CD4-positive, alpha-beta T cell treated with Interleukin-12 subunit alpha and Interleukin-12 subunit beta, for 1 hour (primary cell): ENCODE measurements at places on chromosomes 4 and X.
A peak's percentile ranks its signal among the peaks of the same experiment; 100 is the strongest.

DNA sequence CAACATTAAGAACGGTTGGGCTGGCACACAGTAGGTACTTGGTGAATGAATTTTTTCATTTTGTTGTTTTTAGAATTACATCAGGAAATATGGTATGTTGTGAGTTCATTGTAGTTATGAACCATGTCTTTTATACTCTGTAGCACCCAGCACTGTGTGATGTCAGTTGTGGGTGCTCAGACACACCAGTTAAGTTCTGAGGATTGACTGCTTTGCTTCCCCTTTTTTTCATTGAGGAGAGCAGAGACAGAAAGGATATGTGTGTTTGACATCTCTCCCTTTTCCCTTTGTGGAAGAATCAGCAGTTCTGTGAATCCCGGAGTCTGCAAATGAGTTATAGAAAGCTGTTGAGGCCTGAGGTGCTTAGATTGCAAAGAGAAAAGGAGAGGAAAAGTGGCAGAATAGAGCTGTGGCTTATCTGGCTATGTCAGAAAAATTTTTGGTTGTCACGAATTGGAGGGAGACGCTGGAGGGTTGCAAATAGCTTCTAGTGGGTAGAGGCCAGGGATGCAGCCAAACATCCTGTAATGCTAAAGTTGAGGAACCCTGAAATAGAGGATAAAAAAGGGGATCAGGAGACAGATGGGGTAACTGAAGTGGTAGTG lies 13.1 kb downstream of the SMAD1 start:
- DNase-seq, result no peak

DNA sequence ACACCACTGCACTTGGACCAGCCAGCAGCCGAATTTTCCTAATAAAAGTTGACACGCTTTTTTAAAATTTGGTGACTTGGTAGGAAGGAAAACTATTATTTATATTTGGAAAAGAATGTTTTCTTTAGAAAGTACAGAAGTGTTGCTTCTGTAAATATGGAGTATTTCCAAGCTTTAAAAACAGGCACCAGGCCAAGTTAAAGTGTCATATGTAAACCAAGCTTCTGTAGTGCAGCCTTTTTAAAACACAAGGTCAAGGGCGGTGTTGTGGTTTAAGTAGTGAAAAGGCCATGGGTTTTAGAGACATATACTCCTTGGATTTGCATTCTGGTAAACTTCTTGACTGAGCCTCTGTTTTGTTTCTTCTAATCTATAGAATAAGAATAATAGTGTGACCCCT lies 62.7 kb downstream of the TRIM2 start:
- no peak for DNase-seq

DNA sequence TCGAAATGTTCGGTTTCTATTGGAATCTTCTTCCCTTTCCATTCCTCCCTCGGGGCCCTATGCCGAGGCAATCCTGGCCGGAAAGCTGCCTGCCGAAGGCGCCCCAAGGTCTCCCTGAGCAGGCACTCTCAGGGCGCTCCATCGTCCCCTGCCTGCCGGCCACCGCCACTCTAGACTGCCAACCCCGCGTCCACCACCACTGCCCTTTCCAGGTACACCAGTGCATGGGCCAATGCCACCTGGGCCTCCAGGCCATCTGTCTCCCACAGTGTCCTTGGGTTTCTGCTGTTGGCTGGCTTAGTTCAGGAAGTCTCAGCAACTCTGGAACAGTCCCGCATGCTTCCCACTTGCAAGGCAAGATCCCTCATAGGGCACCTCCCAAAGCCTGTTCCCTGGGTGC lies 14.6 kb downstream of the CTAG1A start:
- no peak for DNase-seq

GRCh38 chr4:108725457-108725856 lies 37.4 kb downstream of the ETNPPL start:
- DNase-seq, result no peak

DNA sequence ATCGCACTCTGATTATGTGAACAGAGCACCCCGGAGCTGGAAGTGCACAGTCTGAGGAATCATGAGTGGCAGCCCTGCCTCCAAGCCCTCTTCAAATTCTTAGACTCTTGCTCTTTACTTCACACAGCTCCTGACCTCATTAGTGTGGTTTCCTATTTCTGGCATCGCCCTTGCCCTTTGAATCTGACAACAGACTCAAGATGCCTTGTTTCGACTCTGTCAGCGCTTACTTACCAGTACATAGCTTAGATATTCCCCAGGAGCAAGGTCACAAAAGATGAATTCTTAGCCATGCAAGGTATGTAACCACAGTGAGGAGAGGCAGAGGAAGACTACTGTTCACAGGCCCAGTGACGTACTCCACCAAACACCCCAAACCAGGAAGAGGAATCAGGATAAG lies 167.2 kb downstream of the KDR start:
- DNase-seq, result peak; percentile 10

- DNase-seq, result no peak
Observed at GRCh38 chr4:26510334-26510964, 20.2 kb upstream of the CCKAR start.

DNA sequence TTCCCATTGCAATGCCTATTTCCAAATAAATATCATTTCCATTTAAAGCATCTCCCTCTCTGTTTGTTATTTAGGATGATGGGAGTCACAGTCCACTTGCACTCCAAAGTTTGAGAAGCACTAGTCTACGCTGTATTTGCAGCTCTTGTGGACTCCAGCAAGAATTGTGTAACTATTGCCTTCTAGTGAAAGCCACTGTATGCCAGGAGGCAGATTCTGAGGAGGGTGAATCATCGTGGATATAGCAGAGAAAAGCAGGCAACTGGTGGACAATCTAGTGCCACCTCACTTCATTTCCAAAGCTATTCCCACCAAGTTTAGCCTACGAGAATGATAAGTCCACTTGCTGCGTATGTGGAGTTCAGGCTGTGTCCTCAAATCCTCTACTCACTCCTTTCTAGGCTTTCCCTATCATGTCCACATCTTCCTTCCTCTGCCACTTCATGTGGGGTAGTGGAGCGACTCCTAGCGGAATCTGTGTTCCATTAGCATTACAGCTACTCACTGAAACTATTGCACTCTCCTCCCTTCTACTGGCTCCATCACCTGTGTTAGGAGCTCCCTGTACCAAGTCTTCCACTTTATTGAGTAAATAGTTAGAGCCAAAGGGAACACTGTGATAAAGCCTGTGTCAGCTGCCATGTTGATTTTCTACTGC lies 501.8 kb upstream of the GALNT7 start:
- DNase-seq, result no peak

DNA sequence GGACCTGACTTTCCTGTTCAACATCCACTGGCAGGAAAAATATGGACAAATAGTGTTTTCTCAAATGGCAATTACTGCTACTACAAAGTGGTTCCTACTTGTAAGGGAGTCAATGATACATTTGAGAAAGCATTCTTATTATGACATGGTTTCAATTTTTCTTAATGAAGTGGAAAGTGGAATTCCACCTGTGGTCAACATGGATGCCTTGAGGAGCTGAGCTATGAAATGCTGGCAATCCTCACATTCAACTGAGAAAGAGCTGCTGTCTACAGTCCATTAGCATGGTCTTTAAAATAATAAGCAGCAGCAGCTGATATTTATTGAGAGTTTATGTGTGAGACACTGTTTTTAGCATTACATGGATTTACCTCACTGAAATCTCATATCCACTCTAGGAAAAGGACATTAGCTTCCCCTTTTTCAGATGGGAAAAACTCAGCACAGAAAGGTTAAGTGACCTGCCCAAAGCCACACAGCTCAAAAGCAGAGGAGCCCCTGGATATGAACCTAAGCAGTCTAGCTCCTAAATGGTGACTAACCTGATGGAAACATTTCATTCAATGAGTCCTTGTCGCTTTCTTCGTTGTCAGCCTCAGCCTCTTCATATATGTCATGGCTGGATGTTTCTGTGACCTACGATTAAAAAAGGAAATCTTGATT lies 29.2 kb downstream of the MAP7D3 start:
- no peak for DNase-seq

DNA sequence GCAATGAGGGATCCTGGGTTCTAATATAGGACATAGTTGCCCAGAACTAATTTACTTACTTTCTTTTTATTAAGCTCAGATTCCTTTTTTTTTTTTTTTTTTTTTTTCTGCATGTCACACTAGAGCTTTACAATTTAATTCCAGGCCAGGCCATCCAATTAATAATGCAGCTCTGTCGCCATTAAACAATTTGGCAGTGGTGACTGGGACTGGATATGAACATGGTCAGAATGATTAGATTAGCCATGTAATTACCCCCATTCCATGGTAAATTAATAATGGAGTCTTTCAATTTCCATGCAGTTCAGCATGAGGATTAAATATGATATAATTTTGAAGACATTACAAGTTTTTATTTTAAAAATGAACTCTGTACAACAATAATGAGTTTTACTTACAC lies 226.9 kb upstream of the ANXA3 start:
- DNase-seq, result no peak

DNA sequence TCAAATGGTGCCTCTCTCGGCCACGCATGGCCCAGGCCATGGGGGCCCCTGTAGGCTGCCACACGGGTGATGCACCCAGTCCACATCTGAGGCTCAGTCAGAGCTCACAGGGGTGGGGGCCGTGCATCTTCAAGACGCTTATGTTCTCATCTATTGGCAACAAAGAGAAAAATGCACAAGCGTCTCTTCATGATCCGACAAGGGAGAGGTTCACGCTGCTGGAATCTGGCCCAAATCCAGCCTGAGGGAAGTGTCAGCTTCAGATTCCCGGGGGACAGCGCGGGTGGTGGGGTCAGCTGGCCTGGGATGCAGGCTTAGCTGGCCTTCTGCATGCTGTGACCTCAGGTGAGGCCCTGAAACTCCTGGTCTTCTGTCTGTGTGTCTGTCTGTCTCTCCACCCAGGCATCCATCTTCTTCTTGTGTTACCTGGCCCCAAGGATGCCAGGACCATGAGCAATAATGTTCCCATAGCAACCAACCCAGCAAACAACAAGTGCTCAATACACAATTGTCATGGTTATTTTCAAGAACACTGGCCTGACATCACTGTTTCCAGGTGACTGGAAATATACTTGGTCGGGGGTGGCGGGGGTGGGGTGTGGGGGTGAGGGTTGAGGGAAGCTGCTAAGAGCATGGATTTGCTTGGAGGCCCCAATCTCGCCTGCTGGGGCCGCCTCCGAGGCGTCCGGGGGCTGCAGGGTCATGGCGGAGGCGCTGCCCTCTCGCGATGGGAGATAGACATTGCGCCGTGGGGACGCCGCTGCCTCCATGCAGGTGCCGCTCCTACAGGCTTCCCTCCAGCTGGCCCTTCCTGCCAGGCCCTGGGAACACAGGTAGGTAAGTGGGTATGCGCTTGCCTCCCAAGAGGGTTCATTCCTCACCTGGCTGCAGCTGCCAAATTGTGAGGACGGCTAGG lies 48.3 kb downstream of the ABLIM2 start:
- DNase-seq, result no peak

DNA sequence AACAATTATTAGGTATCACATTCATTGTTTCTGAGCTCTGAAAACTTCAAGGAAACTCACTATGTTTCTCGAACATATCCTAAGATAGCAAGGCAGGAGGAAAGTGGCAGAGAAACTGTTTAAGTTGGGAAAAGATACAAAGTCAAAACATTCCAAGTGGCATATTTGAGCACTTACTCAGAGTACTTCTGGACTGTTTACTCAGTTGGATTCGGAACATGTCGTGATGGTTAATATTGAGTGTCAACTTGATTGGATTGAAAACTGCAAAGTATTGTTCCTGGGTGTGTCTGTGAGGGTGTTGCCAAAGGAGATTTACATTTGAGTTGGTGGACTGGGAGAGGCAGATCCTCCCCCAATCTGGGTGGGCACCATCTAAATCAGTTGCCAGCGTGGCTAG lies 298.3 kb downstream of the IL1RAPL2 start:
- DNase-seq, result no peak

DNA sequence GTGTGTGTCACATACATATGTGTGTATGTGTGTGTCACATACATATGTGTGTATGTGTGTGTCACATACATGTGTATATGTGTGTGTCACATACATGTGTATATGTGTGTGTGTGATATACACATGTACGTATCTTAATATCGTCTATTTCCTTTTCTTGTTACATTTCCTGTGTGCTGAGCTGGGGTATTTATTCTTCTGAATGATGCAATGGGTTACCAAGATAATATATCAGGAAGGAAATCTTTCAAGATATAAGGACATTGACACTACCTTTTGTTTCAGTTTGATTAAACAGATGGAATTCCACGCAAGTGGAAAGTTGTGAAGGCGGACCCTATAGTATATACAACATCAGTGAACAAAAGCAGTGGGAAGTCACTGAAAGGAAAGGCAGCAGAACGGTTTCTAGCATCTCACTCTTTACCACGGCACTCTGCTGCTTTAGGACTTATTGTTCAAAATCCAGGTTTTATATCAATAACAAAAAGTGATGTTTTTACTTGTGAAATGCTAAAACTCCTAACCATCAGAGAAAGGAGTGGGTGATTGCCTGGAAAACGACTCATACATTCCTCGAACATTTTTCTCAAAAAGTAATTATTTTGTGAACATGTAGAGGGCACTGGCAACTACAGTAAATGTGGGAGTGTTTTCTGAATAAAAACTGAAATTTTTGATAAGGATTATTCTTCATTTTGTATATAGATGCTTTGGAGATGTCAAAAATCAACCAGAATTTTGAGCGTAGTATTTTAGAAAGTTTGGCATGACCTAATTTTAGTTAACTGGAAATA lies 43.1 kb upstream of the IL21 start:
- DNase-seq, result no peak

DNA sequence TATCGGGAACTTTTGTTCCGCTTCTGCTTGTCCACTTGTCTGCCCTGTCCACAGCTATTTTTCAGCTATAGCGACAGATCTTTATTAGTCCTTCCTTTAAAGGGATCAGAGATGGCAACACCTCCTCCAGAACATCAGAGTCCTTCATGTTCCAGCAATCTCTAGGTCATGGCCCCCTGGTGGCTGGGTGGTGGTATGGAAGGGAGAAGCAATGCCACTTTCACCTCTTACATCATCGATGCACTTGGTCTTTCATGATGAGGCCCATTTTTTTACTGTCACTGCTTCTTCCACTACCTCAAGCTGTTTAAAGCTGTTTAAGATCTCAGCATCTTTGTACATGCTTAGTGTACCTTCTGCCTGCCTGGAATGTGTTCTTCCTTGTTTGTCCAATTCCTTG lies 106.7 kb downstream of the ARHGAP6 start:
- peak; percentile 26 for DNase-seq

- no peak for DNase-seq
Observed at GRCh38 chrX:105845631-105846030, 23.3 kb downstream of the NRK start.

- DNase-seq, result peak; percentile 13
Observed at GRCh38 chrX:250965-251364, 30.2 kb upstream of the PLCXD1 start.

GRCh38 chr4:102862016-102862415 lies 6.8 kb upstream of the CISD2 start:
- no peak for DNase-seq

GRCh38 chr4:22334155-22334554 lies 181.7 kb downstream of the ADGRA3 start:
- DNase-seq, result no peak

DNA sequence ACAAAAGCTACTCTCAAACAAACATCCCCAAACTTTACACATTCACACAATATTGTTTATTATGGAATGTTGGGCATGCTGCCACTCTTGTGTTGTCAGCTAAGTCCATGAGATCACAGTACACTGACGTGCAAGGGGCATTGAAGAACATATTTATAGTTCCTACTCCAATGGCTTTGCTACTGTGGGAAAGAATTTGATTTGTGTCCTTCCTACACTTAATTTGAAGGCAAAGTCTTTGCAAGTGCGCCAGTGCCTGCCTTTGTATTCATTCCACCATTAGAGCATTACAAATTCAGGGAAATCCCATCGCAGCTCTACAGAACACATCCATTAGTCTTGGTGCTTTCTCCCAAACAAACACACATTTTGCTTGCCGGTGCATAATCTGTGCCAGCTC lies 45.4 kb upstream of the FTHL17 start:
- DNase-seq, result no peak
